ENCODE measurements at places on chromosomes 3 and 15. TPM values are rescaled to one million over a fixed set of nuclear protein-coding genes. Genes with fewer than 3 reads are reported as not detected.

The TKT gene
- 368 TPM for total RNA-seq

The ROPN1 gene
- not detected for total RNA-seq

The CHST2 gene
- 4.8 TPM for total RNA-seq

The CCR1 gene
- total RNA-seq = not detected

The TMEM158 gene
- total RNA-seq = 0.44 TPM
